ENCODE measurements at places on chromosomes 5 and 9. TPM values are rescaled to one million over a fixed set of nuclear protein-coding genes. Genes with fewer than 3 reads are reported as not detected.

DNA sequence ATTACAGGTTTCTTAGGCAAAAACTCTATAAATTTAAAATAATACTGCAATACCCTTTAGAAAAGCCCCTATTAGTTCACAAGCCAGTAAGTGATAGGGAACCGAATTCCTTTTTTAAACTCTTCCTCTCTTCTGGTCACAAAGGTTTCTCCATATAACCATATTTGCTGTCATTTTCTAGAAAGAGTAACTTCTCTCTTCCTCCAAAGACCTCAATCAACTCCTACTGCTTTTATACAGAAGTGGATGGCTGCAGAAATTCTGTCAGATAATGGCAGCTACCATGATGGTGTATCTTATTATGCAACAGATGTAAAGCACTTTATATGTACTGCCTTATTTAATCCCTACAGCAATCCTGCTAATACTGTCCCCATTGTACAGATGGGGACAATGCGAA, 6.2 kb downstream of the TUT7 start:
- no peak for DNase-seq

GRCh38 chr9:134770972-134771971, 109.3 kb upstream of the FCN2 start:
- DNase-seq: no peak

DNA sequence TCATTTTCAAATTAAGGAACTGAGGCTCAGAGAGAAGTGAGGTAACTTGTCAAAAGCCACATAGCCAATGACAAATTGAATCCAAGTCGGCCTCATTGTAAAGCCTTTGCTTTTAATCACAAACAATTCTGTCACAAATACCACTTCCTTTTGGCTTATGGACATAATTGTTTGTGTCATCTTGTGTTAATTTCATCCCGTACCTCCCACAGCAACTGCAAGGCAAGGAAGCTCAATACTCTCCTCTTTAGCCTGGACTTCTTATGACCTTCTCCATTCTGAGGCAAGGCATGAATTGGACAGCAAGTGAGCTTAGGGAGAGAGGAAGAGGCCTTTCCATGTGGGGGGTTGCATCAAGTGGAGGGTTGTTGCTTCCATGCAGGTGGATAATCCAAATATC, 62.2 kb upstream of the SLC2A8 start:
- no peak for DNase-seq

- no peak for DNase-seq
Measured at GRCh38 chr5:366541-367357, 45.2 kb downstream of the AHRR start.

DNA sequence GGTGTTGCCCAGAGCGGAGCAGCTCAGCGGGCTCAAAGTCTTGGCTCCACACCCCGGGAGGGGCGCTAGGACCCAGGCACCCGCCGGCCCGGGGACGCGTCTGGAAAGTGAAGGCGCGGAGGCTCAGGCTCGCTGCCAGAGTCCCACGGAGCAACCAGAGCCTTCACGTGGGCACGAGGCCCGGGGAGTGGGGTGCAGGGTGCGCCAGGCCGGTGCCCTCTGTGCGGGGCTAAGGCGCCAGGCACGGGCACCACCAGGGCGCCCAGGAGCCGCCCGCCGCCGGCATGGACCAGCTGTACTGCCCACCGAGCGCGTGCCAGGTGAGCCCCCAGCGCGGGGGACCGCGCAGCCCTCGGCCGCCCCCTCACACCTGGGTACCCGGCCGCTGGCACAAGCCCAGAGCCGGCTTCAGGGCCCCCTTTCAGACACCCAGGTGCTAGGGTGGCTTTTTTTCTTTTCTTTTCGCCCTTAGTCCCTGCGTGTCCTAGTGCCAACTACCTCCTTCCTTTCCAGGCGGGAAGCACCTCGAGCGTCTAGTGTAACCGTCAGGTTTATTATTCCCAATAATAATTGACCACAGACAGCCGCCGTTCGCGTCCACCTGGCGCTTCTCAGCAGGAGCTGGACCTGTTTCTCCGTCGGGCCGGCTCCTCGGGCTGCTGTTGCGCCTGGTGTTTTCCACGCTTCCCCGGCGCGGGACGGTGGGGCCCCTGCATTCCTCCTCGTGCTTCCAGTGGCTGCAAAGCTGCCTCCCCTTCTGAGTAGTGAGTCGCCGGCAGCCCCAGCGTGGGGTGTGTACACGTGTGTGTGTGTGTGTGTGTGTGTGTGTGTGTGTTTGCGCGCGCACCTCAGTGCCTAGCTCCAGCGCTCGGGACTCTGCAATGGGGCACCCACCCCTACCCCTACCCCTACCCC, 30.1 kb upstream of the PDE8B start:
- DNase-seq: no peak

DNA sequence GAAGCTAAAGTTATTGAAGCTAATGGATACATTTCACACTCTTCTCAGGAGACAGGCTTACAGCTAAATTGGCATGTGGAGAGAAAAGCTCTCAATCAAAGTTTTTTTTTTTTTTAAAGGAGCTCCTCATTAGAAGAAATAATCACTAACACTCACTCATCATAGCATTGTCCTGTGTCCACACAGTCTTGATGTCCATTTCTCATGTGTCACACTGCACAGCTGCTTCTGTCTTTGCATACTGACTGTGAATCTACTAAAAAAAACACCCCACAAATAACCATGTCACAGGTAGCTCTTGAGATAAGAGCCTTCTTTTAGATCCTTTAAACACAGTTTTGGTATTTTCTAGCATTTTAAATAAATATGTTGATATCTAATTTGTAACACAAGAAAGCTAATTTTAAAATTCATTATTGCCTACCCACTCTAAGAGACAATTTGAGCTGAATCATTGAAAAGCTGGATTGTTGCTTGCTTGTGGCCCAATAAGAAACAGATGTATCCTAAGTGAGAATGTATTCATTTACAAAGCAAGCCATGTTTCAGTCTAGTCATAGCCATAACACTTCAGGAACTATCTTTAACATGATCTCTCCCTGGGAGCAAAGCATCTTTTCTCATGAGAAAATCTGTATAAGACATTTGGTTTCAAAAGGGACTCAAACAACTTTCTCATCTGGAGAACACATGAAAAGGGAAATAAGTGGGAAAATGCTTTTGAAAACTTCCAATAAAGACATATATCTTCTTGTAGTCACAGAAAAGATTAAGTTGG, 48.1 kb upstream of the PCSK1 start:
- no peak for DNase-seq

GRCh38 chr9:37656936-37657335, 6.2 kb downstream of the FRMPD1 start:
- DNase-seq: no peak

- no peak for DNase-seq
Measured at GRCh38 chr5:107359033-107359915, 311.5 kb downstream of the EFNA5 start.

- no peak for DNase-seq
Measured at GRCh38 chr9:19464061-19464763, 55.4 kb downstream of the ACER2 start.

GRCh38 chr5:72895758-72896157, 60.1 kb upstream of the FCHO2 start:
- DNase-seq: no peak

DNA sequence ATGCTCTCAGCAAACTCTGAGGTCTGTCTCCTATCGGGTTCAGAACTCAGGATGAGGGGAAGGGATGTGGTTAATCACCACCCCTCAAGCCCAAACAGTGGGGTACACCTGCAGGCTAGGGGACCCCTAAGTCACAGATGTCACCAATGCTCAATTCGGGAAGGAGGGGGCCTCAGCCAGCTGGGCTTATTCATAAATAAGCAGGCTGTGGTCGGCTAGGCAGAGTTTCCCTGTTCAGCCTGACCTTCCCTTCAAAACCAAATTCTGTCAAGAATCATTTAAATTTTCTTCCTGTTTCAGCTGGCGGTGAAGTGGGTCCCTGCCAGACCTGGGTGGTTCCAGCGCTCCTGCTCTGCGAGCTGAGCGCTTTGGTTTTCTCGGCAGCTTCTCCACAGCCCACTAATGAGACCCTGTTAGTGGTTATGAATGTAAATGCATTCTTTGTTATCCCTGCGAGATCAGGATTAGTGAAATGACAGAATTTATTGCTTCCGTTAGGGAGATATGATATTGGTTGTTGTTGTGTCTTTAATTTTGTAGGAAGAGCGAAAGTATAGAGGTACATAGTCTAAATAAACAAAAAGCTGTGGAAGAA, 68.3 kb downstream of the AK8 start:
- DNase-seq: no peak

GRCh38 chr9:136381311-136381710, 7.8 kb upstream of the CARD9 start:
- no peak for DNase-seq

GRCh38 chr5:174457141-174457678, 267.2 kb upstream of the MSX2 start:
- DNase-seq: no peak

DNA sequence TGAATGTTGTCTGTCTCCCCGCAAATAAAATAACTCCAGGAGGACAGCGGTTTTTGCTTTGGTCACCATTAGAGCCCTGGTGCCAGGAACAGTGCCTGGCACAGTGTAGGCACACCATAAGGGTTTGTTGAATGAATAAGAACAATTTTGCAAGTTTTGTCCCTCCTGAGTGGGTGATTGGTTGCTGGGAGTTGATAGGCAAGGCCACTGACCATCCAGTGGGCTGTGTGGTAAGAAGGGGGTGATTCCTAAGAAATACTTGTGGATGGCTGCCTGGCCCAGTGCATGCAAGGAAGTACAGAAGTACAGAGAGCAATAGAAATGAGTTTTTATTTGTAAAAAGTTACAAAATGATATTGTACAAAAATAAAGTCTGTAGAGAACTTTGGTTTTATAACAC, 27.5 kb downstream of the GDNF start:
- no peak for DNase-seq

- no peak for DNase-seq
Measured at GRCh38 chr5:181219262-181220177, 3.6 kb upstream of the TRIM41 start.

DNA sequence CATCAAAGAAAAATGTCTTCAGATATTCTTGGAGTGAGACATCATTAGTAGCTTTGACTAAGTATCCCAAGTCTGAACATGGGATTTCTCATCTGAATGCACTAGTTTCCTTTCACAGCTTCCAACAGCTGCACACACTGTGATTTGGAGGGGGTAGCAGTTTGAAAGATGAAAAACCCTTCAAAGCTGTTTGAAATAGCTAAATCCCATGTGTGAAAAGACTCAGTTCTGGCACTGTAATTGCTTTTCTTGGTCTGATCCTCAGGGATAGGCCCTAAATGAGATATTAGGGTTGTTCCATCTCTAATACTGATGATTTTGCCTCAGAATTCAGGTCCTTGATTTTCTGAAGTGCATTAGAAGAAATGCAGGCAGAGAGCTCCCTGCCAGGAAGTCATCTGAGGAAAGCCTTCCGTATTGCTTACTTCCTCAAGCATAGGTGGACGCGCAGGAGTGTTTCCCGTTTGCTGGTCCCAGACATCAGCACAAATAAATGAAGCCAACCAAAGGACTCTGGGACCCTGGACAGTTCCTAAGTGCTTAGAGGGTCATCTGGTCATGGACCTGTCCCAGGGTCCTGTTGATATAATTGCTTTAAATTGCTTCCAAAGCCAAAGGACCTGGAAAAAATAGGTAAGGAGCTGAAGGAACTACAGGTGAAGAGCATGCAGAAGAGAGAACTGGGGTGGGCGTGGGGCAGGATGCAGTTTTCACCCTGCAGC, 25.6 kb upstream of the FRMPD1 start:
- DNase-seq: no peak

ALDH1A1 gene
- total RNA-seq: 0.95 TPM

GABRA1 gene
- total RNA-seq: not detected

PCDHB3 gene
- total RNA-seq: not detected
